Fibroblast of skin of back (primary cell): ENCODE measurements at places on chromosomes 5 and 9.
A peak's percentile ranks its signal among the peaks of the same experiment; 100 is the strongest.

GRCh38 chr5:13739479-13739878, 205.0 kb downstream of the DNAH5 start:
- DNase-seq = no peak

GRCh38 chr9:123540457-123540856, 184.5 kb downstream of the CRB2 start:
- DNase-seq = no peak

DNA sequence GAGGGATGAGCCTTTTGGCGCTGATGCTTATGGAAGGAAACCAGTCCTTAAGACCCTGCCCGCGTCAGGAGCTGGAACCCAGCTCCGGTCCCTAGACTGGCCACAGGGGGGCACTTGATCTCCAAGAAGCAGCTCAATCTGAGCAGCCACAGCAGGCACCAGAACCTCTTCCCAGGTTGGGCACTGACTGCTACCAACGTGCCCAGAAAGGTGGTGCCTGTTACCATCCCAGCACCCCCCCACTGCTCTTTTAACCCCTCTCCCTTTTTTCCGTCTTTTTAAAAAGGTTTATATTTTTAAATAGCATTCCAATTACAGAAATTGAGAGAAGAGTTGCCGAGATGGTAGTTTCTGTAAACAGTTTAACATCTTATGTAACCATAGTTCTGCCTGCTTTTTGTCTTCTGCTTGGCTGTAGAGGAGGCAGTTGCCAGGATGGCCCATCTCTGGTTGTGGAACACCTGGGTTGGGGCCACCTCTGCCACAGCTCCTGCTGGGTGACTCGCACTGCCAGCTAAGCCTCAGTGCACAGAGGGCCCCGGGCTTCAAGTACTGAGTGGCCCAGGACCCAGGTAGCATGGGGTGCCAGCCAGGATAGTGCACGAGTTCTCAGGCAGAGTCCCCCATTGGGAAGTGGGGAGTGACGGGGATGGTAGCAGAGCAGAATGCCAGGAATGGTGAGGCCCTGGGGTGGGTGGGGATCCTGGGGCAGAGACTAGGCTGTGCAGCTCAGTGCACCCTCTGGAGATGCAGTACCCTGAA, 62.8 kb downstream of the PFDN1 start:
- DNase-seq = peak; percentile 60

DNA sequence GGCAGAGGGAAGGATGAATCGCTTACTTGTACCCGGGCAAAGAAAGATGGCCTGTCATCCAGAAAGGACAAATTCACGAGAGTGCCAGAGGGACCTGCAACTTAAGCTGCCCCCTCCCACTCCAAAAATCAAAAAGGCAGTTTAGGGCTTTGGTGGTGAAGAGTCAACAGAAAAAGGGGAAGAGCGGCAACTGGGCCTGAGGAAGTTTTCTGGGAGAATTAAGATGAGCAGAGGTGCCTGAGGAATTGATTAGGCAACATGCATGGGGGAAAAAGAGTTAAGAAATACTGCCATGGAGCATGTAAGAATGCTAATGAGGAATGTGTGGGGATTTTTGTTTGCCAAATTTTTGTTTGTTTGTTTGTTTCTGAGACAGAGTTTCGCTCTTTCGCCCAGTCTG, 1.8 kb upstream of the ACTL7B start:
- no peak for DNase-seq

GRCh38 chr9:138011951-138012500, 134.4 kb downstream of the CACNA1B start:
- no peak for DNase-seq

- DNase-seq = peak; percentile 30
Measured at GRCh38 chr5:16464664-16465543, 696 bp downstream of the ZNF622 start.

- no peak for DNase-seq
Measured at GRCh38 chr5:102875721-102876123, 120.6 kb downstream of the PAM start.

- no peak for DNase-seq
Measured at GRCh38 chr5:39440192-39440957, 15.6 kb upstream of the DAB2 start.

GRCh38 chr5:60370508-60370907, 329.5 kb downstream of the DEPDC1B start:
- peak; percentile 17 for DNase-seq

DNA sequence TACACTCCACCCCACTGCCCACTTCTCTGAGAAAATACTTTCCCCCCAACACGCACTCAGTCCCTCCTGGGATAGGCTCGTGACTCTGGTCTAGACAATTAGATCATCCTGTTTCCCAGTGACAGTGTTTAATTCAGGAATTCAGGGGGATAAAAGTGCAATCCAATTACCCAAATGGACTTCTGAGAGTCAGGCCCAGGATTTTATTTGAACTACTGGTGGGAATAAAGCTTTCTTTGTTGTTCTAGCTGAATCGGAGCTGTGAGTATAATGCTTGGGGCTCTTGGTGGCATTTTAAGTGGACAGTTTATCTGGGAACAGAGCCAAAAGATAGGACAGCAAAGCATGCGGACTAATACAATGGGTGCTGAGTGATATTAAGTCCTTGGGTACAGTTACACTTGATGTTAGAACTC, 683.3 kb downstream of the MAT2B start:
- DNase-seq = peak; percentile 59

- no peak for DNase-seq
Measured at GRCh38 chr5:146877783-146878475, 628 bp downstream of the PPP2R2B start.

GRCh38 chr5:132073231-132074013, at the start of gene CSF2:
TSS of gene CSF2 (plus strand) at chr5:132073789. CDS start at chr5:132073824, 35 bp downstream.
- peak; percentile 38 for DNase-seq

DNA sequence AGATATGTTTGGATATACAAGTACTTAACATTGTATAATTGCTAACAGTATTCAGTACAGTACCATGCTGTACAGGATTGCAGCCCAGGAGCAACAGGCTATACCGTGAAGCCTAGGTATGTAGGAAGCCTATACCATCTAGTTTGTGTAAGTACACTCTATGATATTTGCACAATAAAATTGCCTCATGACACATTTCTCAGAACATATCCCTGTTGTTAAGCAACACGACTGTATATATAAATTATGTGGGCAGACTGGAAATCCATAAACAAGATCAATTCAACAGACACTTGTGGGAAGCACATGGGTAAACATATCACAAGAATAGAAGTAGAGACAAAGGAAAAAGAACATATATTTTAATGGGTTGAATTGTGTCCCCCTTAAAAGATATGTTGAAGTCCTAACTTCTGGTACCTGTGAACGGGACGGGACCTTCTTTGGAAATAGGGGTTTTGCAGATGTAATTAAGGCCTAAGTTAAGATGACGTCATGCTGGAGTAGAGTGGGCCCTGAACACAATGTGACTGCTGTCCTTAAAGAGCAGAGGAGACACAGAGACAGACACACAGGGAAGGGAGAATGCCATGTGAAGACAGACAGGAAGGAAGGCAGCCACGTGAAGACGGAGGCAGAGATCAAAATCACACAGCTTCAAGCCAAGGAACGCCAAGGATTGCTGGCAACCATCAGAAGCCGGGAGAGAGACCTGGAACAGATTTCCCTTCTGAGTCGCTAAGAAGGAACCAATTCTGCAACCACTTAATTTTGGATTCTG, 76.3 kb downstream of the SCAI start:
- peak; percentile 6 for DNase-seq

GRCh38 chr9:128632486-128632885, 24.2 kb downstream of the DYNC2I2 start:
- DNase-seq = no peak

GRCh38 chr5:92567831-92568450, 1013.1 kb downstream of the NR2F1-AS1 start:
- no peak for DNase-seq

- DNase-seq = peak; percentile 90
Measured at GRCh38 chr9:114224247-114224610, 68.9 kb downstream of the COL27A1 start.

- DNase-seq = no peak
Measured at GRCh38 chr5:6659941-6660684, 26.9 kb downstream of the SRD5A1 start.

DNA sequence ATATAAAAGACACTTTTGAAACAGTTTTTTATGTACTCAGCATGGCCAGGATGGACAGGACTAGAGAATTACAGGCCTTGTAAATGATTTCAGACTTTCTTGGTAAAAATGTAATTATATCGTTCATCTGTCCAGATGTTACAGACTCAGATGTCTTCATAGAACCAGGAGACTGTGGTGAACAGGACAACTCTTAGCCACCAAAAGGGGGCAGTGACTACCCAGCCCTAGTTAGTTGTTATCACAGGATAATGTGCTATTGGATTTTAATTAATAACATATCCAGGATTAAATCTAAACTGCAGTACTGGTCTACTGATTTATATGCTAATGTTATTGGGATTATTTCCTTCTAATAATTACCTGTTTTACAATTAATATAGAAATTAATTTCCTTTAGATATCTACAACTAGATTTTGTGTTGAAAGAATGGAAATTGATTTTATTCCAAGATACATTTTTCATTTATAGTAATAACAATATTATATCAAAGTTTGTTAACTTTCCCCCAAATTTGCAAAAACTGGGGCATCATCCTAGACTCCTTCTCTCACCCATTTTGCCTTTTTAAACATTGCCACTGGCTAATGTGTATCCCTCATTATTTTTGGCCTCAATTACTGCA, 99.4 kb downstream of the MTREX start:
- DNase-seq = peak; percentile 59

- DNase-seq = no peak
Measured at GRCh38 chr5:3376611-3377010, 219.0 kb upstream of the IRX1 start.

DNA sequence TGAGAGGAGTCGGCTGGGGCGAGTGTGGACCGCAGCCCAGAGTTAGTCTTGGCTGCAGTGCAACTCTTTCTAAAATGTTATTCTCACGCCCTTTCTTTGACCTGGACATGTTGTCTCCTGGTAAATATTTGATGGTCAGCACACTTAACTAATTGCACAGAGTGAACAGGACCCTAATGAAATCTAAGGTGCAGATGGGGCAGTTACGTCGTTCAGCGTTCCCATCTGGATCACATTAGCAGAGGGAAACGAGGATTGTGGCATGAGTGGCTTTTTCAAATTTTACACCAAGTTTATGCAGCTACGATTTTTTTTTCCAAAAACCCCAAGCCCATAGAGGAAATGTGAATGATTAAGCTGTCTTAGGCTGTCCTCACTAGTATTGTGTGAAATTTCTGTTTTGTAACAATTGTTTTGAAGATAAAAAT, 483 bp downstream of the C9orf85 start:
- DNase-seq = peak; percentile 57

DNA sequence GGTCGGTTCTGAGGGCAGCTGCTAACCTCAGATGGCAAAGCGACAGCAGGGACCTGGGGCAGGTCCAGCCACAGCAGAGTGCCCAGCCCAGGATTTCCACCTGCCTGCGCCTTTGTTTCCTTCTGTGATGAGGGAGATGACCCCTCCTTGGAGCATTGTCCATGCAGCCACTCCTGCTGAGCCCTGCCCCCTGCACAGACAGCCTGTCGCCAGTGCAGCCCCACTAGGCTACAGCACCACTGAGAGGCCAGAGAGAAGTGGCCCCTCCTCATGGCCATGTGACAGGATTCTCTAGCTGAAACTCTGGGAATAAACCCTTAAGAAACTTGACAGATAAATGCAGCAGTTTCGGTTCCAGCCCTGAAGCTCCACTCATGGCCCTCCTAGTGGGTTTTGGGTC, 10.5 kb upstream of the MRNIP start:
- DNase-seq = no peak

- peak; percentile 38 for DNase-seq
Measured at GRCh38 chr5:158051036-158051435, 192.1 kb upstream of the CLINT1 start.

GRCh38 chr5:172641359-172642050, 442 bp downstream of the NEURL1B start:
- peak; percentile 15 for DNase-seq
